HEK293T (cell line): ENCODE measurements at places on chromosomes 5 and 9.

GRCh38 chr5:13830536-13830935, 114.0 kb downstream of the DNAH5 start:
- no peak for DNase-seq

DNA sequence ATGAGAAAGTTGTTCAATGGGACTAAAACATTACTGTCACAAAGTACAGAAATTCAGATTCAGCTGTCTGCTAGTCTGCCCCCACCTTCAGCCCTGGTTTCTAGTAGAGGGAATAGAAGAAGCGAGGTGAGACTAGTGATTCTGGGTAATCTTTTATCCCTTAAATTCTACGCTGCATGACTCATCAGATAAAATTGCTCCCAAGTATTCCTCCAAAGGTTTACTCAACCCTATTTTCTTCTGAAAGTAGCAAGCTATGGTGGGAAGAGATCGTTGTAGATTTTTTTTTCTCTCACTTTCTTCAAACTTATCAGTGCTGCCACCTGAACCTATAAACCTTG, 318.9 kb upstream of the RIOK2 start:
- DNase-seq: no peak

- no peak for DNase-seq
Observed at GRCh38 chr5:68457285-68457684, 241.7 kb downstream of the PIK3R1 start.

GRCh38 chr5:20305463-20305862, 317.5 kb upstream of the CDH18 start:
- no peak for DNase-seq

- DNase-seq: no peak
Observed at GRCh38 chr9:111944241-111944866, 47.7 kb downstream of the UGCG start.

GRCh38 chr5:96778409-96778808, 29.3 kb downstream of the ERAP1 start:
- no peak for DNase-seq

- no peak for DNase-seq
Observed at GRCh38 chr9:33649463-33649862, 125.4 kb downstream of the ANKRD18B start.

DNA sequence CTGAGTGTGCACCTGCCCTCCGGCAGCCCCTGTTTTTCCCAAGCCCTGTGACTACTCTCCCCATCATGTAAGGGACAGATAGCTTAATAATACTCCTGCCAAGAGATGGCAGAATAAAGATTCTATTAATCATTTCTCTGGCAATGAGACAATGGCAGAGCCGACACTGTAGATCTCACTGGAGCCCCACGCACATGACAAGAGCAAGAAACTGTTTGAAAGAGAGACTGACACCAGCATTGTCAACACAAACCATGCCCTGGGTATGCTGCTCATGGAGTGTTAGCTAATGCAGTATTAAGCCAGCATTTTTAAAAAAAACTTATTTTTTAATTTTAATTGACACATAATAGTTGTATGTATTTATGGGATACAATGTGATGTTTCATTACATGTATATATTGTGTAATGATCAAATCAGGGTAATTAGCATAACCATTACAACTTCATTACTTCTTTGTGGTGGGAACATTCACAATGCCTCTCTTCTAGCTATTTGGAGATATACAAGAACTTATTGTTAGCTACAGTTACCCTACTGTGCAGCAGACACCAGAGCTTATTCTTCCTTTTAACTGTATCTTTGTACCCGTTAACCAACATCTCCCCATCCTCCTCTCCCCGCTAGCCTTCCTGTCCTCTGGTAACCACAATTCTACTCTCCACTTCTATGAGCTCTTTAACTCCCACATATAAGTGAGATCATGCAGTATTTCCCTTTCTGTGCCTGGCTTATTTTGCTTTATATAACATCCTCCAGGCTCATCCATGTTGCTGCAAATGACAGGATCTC, 31.5 kb upstream of the SEMA4D start:
- DNase-seq: no peak

GRCh38 chr5:76487821-76488220, 84.7 kb downstream of the IQGAP2 start:
- no peak for DNase-seq

DNA sequence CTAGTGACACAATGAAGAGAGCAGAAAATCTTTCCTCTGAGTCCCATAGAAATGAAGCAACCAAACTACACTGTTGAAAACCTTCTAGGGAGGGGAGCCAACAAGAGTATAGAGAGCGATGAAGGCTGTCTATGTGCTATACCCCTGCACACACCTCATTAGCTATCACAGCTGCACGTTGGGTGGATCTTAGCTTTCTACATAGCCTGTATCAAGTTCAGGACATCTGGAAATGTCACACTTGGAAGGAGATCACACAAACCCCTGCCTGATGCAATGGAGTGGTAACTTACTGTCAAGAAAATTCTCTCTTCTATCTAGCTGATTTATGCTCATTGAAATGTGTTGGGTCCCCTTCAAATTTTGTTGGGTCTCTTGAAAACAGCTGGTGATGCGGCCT, 127.0 kb upstream of the NTRK2 start:
- no peak for DNase-seq

GRCh38 chr5:89493414-89493813, 610.4 kb upstream of the MEF2C start:
- DNase-seq: no peak
